Thyroid gland (tissue), 4 donors: ENCODE measurements at places on chromosomes 6 and 20. TPM values are rescaled to one million over a fixed set of nuclear protein-coding genes. Genes with fewer than 3 reads are reported as not detected.

Gene LGSN
- total RNA-seq, result not detected

Gene CGA
- not detected for total RNA-seq

Gene C6orf47
- total RNA-seq, result 29.8 TPM

Gene IFNGR1
- 73.9 TPM for total RNA-seq

DNA sequence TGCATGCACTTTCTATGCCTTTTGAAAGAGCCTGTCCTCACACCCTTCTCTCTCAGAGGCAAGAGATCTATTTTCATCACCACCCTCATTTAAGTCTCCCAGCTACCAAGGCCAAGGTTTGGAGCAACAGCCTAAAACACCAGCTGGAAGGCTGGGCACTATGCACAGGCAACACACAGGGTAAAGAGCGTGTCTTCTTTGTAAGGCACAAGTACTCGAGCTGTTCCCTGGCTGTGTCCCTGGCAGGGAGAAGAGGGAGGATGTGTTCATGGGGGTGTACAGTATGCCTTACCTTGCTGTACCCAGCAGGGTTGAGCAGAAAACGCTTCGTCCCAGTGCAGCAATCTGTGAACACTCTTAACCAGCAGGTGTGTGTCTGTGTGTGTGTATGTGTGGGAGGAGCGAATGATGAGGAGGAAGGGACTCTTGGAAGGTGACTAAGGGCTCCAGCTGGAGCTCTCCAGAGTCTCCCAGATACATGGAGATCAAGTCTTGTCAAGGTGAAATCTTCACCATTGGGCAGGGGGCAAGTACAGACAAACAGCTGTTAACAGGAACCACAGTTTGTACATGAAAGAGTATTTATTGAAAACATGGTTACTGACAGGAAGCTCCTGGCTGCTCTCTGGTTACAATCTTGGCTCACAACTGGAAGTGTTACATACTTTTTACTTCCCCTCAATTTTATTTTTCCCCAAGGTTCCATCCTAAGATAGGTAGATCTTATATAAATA lies 40.8 kb downstream of the ELMO2 start:
- peaks cover 6% of the 10 kb centered on the region for H3K4me1 ChIP-seq
- H3K27ac ChIP-seq, result no peak overlapping the region
- DNase-seq, result no peak
- no peaks in the 10 kb centered on the region for H3K27me3 ChIP-seq
- H3K4me3 ChIP-seq, result no peak overlapping the region
- H3K36me3 ChIP-seq, result peaks cover 17% of the 10 kb centered on the region
